Right cardiac atrium (tissue), 5 donors: ENCODE measurements at places on chromosomes 1 and 21.

DNA sequence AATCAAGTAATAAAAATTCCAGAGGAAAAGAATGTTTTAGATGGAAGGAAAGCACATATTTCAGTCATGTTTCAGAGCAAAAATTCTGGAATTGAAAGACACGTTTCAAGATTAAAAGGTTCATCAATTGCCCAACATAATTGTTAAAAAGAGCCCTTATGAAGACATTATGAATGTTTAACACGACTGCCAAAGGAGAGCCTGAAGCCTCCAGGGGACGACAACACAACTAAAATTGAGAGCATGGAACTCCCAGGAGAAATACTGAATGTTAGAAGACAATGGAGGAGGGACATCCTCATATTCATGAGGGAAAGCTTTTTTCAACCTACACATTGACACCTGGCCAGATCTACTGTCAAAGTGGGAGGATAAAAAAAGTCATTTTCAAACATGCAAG lies 16.0 kb downstream of the OR2T11 start:
- peak; percentile 18 for DNase-seq

DNA sequence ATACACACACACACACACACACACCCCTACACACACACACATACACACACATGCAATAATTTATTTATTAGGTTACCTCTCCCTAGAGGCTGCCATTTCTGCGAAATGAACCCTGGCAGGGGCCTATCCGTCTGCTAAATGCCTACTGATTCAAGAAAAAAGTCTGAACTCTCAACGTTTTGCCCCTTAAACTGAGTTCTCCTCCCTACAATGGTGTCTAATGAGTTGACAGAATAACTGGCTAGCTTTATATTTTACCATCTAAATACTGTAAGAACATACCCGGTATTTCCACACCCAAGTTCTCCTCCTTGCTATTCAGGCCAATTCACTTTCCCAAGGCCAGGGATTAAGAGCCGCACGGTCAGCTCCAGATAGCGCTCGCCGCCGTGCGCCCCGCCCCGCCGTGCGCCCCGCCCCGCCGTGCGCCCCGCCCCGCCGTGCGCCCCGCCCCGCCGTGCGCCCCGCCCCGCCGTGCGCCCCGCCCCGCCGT lies 339 bp upstream of the RNPC3 start:
- DNase-seq, result peak; percentile 36

DNA sequence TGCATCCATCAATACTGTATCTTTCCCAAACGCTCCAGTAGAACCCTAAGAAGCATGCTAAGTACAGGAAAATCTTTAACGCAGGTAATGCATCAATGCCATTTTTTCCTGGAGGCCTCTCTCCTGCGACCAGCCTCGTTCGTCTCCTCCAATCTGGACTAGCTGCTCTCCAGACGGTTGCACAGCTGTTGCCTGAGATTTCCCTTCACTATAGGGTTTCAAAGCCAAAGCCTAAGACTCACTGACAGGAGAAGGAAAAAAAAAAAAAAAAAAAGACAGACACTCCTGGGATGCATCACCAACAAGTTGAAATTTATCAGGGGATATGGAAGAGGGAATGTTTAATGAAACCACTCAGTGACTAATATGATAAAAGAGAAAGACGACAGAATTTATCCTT lies 93.0 kb downstream of the APP start:
- no peak for DNase-seq

DNA sequence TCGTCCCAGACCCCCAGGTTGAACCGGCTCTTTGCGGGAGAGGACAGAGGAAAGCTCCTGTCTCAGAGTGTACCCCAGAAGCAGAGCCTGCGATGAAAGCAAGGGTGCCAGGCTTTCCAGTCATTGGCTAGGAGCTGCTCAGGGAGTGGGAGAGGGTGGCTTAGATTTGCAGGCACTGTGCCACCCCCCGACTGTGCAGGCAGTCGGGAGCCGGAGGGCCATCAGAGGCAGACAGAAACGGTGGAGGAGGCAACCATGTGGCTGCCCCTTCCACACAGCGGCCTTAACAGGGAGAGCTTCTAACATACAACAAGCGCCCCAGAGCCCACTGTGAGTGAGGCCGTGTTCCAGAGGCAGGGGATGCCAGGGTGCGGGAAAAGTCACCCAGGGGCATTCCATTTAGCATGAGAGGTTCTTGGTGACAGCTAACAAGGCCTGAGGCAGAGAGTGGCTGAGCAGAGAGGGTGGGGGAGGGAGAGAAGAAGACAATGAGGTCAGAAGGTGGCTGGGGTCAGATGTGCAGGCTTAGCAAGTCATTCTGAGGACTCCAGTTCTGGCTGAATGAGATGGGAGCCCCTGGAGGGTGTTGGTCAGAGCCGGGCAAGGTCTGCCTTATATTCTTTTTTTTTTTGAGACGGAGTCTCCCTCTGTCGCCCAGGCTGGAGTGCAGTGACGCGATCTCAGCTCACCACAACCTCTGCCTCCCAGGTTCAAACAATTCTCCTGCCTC lies 9.5 kb upstream of the C1orf167 start:
- DNase-seq, result no peak

GRCh38 chr1:245386297-245386971 lies 231.6 kb downstream of the KIF26B start:
- no peak for DNase-seq

GRCh38 chr1:209389258-209389657 lies 194.3 kb upstream of the CAMK1G start:
- DNase-seq, result no peak
